ENCODE measurements at places on chromosomes 6 and 20.

DNA sequence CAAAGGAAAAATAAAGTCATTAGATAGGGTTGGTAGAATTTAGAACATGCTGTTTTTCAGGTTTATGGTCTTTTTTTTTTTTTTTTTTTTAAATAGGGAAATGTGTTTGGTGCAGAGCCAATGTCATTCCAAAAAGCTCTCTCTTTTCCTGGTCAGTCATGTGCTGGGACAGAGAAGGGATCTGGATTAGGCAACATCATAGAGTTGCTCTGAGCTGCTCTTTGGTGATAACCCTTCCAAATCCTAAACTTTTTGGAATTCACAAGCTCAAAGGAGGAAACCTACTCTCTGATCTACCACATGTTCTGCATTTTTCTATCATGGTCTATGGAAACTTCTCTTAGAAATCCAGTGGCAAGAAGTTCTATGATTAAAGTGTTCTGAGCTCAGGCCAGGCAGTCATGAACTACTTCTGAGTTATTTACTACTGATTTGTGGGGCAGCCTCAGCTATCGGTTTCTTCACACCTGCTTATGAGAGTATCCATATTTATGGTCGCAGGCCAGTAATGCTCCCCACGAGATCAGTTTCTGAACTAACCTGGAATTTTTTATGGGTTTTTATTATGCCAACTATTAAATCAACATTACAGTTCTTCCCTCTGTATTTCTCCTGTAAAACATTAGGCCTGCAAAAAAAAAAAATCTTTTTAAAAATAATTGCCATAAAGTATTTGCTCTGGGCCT, 4.8 kb downstream of the EDN1 start:
- no peak for DNase-seq

- DNase-seq = no peak
Observed at GRCh38 chr6:117870486-117871242, 36.4 kb upstream of the SLC35F1 start.

- DNase-seq = no peak
Observed at GRCh38 chr6:722608-723007, 29.7 kb upstream of the EXOC2 start.

DNA sequence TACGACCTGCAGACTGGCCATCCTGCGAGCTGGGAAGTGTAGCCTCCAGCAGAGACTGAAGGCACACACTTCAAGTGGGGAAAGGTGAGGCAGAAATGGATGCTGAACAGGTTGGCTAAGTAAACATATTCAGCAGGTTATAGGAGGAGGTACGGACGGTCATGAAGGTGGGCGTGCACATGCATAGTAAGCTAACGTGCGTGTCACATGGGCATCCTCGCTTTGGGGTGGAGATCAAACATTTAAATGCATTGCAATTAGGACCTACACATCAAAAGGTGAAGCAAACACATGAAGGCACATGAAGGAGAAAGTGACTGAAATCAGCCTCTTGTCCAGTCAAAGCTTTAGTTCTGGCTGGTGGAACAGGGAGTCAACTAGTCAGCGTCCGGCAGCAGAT, 305.6 kb upstream of the EXOC2 start:
- no peak for DNase-seq

- no peak for DNase-seq
Observed at GRCh38 chr6:113451049-113451448, 406.1 kb upstream of the MARCKS start.

Data from cerebellar nuclear complex (tissue), 1 donor.